T follicular helper cell (primary cell): ENCODE measurements at places on chromosomes 1 and 21.

- DNase-seq: no peak
These were observed 70.8 kb downstream of the SCCPDH start for GRCh38 chr1:246794828-246795671.

DNA sequence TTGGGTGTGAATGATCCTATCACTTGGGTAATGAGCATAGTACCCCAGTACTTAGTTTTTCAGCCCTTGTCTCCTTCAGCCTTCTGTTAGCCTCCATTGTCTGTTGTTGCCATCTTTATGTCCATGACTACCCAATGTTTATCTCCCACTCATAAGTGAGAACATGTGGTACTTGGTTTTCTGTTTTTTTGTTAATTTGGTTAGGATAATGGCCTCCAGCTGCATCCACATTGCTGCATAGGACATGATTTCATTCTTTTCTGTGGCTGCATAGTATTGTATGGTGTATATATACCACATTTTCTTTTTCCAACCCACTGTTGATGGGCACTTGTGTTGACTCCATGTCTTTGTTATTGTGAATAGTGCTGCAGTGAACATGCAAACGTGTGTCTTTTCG, 39.6 kb upstream of the GPR52 start:
- DNase-seq: no peak

- no peak for DNase-seq
These were observed at the start of gene AKT3 for GRCh38 chr1:243850202-243850451. Gene AKT3, minus strand, starts transcription at chr1:243850243. Its CDS starts 7,073 bp downstream, at chr1:243843170.

DNA sequence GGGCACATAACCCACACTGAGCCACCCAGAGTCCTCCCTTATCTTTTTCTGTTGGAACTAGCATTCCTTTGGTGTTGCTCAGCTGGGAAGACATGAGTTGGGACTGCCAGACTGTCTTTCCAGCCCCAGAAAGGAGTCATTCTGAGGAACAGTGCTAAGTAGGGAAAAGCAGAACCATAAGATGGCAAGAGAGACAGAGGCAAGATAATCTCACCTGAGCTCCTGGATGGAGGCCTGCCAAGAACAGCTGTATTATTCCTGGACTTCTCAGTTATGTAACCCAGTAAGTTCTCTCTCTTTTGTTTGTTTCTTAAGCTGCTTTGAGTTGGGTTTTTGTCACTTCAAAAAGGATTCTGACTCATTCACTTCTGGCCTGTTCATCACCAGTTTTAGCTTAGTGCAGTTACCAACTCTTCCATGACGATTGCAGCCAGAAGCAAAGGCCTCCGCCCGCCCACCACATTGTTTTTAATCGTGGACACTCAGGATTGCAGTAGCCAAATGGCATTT, 134.4 kb downstream of the OMA1 start:
- DNase-seq: no peak

DNA sequence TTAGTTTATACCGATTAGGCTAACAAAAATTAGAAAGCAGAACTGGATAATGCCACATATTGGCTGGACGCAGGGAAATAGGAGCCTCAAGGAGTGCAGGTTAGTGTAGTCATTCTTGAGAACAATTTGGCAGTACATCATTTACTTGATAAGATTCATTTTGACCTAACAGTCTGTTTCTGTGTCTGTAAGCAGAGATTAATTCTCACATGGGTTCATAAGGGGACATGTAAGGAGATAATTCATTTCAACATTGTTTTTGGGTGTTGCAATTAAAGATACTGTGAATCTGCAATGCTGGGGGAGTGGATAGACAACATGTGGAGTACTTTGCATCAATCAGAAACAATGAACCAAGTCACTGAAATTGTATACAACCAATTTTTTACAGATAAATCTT, 32.0 kb downstream of the AGO3 start:
- DNase-seq: no peak

DNA sequence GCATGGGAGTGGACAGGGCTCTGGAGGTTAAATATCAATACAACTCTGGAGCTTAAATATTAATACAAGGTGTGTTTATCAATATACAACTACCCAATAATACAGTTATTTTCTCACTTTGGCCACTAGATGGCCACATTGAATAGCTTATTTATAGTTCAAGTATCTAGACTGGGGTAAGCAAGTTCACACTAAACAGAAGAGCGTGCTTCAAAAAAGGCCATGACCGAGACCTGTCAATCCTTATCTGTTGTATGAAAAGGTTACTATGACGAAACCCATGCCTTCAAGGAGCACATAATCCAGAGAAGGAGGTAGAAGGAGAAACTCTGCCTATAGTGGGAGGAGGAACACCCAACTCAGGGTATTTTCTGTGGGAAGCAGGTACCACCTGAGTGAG, 29.1 kb downstream of the CHML start:
- no peak for DNase-seq

DNA sequence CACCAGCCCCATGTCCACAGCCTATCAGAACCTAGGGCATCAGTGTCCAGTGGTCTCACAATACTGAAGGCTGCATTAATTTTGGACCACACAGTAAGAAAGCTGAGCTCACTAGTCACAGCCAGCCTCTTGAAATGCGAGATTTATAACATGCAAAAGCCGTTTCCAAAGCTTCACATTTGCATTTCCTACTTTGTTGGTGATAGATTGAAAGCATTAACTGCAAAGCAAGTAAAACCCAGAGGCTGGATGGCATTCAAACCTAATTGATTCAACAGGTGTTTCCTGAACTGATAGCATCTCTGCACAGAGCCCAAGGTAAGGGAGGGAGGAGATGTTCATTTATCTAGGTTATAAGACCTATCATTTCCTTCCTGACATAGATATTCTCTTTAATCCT, 410.1 kb downstream of the OMA1 start:
- no peak for DNase-seq

DNA sequence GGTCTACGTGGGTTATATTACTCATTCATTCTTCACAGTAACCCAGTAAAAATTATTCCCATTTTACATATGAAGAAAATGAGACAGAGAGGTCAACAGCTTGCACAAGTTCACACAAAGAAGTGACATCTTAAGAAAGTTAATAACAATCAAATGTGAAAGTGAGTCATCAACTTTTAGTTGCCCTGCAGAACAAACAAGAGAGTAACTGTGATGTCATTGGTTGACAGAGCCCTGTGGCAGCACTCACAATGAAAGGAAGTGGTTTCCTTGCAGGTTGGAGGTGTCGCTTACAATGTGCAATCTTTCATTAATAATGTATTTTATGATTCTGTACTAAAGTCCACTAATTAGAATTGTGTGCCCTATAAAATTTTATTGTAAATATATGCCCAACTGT, 369.6 kb downstream of the RYR2 start:
- no peak for DNase-seq

DNA sequence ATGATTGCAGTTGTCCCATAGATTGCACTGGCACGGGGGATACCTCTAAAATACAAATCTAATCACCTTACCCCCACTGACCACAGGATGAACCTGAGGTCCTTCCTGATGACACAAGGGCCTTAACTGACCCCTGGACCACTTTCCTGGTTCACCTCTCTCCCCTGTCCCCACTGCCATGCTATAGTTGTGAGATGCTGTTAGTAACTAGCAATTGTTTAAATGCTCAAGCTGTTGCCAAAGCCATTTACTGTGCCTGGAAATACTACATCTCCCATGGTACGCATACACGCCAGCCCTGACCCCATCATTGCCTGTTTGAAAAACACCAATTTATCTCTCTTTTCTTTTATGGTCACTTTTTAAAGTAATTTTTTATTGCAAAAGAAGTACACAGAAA, 29.1 kb upstream of the RGS8 start:
- no peak for DNase-seq

DNA sequence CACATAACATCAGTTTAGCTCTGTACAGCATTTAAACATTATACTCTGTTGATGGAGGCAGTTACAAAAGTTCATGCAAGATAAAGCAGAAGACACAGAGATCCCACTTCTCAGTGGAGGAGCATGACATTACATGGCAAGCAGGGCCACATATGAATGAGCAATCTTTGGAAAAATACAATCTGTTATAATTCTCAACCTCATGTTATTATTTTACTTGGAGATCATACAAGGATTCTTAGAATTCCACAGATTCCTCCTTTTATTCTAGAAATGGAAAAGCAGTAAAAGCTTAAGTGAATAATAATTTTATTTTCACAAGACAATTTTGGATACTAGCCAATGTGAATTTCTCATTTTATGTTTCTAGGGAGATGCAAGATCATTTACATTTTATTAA, 66.6 kb downstream of the IFI44 start:
- no peak for DNase-seq

DNA sequence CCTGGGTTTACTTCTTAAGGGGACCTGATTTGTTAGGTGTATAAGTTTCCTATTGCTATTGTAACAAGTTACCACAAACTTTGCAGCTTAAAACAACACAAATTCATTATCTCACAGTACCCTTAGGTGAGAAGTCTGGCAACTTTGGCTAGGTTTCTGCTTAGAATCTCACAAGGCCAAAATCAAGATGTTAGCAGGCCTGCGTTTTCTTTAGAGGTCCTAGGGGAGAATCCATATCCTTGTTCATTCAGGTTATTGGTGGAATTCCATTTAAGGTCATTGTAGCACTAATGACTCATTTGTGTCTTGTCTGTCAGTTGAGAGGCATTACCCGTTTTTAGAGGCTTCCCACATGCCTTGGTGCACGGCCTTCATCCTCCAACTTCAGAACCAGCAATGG, 8.2 kb upstream of the SH2D1B start:
- DNase-seq: no peak
